ENCODE measurements at places on chromosomes 12 and 14.

DNA sequence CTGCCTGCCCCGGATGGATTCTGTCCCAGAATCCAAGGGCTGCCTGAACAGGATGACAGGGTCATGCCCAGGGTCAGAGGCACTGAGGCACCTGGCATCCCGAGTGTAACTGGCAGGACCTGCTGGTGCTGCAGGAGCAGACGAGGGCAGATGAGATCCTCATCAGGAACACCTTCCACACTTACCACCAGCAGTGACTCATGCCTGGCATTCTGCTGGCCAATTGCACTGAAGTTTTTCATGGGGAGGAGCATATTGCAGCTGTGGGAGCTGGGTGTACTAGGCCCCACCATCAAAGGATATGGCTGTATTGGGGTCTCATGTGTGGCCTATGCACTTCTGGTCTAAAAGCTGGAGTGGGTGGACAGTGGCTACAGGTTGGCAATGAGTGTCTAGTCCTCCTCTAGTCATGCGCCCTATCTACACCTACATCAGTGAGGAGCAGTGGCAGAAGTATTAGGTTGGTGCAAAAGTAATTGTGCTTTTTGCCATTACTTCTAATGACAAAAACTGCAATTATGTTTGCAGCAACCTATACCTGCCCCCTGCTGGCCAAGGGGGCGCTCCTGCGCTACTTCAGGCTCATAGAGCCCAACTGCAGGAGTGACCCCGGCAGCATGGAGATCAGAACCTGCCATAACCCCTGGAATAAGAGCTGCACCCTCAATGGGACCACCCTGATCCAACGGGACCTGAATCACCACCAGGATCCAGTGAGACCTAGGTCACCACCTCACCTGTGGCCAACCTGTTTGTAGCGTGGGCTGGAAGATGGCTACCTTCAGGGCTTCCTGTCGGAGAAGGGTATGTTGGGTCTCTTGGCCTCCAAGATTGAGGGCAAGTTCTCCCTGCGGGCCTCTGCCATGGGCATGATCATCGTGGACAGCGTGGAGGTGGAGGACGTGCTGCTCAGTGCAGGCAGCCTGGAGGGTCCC, 8.0 kb upstream of the C12orf42 start:
- no peak for DNase-seq

- DNase-seq = no peak
Measured at GRCh38 chr12:105171691-105172436, 64.1 kb downstream of the APPL2 start.

DNA sequence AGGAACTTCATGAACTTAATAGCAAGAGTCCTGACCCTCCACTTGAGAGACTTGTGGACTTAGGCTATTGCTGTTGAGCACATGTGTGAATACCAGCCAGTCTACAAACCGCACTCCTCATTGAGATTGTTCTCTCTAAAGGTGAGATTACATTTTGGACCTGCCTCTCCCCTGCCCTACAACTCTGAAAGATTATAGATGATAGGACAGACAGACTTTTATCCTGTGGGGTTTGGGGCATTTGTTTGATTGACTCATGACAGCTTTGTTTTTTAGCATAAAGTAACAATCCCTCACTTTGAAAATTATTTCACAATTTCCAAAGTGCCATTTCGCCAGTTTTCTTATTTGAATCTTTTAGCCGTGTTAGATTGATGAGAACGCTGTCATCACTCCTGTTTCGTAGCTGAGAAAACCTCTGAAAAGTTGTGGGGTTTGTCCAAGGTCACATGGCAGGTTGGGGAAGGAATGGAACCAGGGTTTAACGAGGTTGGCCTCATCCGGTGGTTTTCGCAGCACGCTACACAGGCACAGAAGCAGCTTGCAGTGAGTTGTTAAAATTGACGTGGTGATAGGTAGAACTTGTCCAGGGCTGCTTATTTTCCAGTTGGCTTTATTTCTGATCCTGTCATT, 836 bp downstream of the EVL start:
- no peak for DNase-seq

- DNase-seq = no peak
Measured at GRCh38 chr12:94230357-94230905, 82.1 kb downstream of the PLXNC1 start.

DNA sequence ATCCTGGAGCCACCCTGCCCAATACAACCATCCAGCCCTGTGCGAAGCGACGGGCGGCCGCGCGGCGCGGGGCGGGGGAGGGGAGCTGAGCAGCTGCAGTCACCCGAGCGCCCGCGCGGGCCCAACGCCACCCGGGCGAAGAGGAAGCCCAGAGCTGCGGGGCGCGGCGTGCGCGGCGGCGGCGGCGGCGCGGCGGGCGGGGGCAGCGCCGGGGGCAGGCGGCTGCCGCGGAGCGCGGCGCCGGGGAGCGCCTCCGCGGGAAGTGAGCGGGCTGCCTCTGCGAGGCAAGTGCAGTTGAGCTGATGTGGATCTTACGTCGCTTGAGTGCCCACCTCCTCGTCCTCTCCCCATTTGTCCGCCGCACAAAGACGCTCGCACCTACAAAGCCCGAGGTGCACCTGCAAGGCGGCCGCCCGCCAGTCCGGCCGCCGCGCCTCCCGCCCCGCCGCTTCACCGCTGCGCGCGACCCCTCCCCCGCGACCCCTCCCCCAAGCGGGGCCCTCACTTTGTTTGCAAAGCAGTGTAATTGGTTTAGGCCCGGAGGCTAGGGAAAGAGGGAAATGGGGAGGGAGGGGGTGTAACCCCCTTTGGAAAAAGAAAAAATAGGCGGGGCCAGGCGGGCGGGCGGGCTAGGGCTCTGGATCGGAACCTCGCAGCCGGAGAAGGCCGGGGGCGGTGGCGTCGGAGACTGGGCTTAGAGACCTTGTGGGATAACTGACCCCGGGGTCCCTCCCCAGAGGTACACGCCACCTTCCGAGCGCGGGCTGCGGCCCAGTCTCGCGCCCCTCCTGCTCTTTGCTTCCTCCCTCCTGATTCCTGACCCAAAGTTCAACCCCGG, at the start of the genes FOXA1 and TTC6:
TSS of gene FOXA1 (minus strand) at position 279 of the 838 bp plus-strand sequence. CDS start at position 2, 277 bp downstream.
TSS of gene TTC6 (plus strand) at position 659 of the 838 bp plus-strand sequence. CDS start 26,436 bp downstream, outside the sequence.
- DNase-seq = peak; percentile 86

DNA sequence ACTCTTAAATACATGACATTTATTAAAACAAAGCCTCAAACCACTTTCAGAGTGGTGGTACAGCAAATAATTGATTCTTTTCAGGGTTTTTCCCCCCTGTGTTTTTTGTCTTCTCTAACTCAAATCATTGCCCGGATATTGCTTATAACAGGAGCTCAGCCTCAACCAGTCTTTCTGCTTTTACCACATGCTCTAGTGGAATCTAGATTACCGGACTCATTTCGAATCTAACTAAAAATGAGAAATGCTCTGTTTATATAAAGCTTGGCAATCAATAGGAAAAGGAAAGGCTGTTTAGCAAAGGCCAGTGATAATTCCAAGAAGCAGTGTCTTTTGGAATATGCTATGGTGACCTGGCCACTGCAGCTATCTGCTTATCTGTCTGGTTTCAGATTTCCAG, 161.5 kb downstream of the ETV6 start:
- DNase-seq = no peak

- DNase-seq = no peak
Measured at GRCh38 chr14:85987292-85987691, 457.3 kb downstream of the FLRT2 start.

GRCh38 chr14:55129428-55130195, 560 bp downstream of the LGALS3 start:
- no peak for DNase-seq

DNA sequence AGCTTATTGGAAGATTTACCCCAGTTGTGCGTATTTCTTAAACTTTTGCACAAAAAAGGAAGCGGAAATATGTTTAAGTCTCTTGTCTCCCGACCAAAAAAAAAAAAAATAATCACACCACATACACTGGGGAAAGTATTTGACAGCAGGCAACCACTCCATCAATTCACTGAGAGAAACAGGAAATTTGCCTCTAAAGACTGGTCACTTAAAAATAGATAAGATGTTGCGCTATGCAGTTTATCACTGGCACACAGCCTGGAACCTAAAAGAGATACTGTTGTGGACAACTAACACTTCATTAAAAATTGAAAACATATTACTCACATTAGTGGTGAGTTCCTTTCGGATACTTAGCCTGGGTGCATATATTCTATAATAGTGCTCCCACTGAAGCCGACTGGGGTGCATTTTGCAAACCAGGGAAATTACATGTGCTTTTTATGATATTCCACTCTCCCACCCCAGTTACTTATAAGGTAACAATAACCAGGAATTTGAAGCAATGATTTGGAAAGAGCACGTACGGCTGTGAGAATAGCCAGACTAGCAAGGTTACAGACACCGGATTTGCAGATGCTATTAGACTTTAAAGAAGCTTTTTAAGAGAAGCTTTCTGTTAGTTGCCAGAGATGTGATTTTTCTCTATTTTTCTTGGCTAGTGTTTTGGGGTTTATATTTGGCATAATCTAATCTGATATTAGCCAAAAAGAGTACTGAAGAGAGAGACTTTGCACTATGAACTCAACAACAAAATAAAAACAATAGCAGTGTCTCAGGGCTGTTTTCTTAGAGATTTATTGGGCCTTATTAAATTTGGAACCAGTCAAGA, 311.5 kb downstream of the NOVA1 start:
- DNase-seq = no peak

- no peak for DNase-seq
Measured at GRCh38 chr12:28814246-28814645, 334.8 kb upstream of the FAR2 start.

- DNase-seq = peak; percentile 96
Measured at GRCh38 chr14:23567186-23568020, at the start of gene AP1G2. TSS of gene AP1G2 (minus strand) at chr14:23567791. CDS start at chr14:23567314, 477 bp downstream.

DNA sequence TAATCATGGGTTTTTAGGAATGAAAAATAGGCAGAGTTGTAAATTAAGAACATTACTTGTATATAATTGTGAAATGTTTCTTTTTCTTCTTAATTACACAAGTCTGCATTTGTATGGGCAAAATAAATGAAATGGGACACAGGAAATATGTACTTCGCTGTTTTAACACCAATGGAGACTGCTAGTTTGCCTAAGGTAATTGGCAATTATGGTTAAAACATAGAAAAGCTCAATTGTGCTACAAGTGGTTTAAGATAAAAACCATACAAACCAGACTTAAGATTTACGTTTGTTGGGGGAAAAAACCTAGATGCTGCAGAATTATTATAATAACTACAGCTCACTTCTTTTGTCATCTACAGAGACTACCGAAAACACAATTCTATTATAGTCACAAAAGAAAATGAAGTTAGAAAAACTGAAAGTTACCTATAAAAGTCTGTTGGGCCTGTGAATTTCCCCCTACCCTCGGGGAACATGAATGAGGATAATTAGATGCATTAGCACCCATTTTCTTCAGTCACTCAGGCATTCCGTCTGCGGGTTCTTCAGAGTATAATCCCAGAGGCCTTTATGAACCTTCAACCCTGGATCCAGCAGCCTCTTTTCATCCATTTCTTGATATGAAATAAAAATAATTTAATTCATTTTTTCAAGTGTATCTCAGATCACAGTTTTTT, 37.2 kb downstream of the BTBD7 start:
- no peak for DNase-seq

GRCh38 chr12:57935331-57935730, 6.0 kb upstream of the ATP23 start:
- DNase-seq = no peak

- DNase-seq = no peak
Measured at GRCh38 chr14:70648346-70648745, 6.6 kb downstream of the TTC9 start.

DNA sequence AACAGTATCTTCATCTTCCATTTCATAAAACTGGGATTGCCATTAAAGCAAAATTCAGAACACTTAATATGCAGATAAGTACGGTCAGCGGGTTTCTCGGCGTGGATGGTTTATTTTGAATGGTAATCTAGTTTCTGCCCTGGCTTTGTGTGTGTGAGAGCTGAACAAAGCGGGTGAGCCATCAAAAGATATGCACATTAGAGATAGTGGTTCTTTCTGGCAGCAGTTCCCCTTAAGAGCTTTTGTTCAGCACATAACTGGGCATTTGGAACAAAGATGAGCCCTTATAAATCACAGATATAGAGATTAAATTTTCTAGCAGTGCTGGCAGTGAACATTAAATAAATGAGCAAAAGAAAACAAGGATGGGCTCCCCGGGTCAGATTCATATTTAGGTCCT, 207.5 kb downstream of the CALM1 start:
- no peak for DNase-seq

GRCh38 chr12:96140174-96140573, 54.0 kb upstream of the ELK3 start:
- DNase-seq = no peak

DNA sequence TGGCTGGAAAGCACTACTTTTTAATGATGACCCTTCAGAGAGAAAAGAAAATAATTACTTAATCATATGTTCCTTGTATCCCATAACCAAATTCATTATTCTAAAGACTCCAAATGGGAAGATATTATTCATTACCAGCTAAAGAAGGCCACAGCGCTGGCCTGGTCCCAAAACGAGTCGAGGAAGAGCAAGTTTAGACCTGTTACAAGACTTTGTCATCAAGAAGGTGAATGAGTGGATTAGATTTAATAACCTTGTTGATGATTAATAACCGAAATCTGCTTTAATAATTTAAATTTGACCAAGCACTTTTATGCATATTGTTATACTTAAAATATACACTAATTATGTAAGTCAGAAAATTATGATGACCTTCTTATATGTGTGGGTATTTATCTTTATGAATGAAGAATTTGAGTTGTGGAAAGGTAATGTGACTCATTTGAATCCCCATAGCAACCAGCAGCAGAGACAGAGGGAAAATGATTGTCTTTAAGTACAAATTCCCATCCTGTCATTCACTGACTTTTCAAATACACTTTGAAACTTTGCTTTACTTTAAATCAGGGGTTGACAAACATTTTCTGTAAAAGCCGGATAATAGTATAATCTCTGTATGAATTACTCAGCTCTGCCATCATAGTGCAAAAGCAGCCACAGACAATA, 200.3 kb upstream of the NPAS3 start:
- DNase-seq = no peak

DNA sequence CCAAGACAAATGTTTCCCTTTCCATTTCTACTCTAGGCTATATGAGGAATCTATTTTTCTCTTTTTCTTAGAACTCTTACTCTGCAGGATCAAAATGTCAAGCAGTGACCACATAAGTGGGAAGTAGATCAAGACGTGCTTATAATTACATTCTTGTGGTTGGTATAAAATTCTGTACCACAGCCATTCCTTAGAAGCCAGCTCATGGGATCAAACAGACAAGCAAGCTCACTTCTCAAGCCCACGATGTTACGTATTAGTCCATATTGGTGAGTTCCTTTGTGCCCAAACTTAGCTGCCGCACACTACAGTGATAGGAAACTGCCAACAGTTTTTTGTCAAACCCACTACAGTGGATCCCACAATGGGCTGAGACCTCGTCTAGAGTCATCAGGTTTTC, 53.4 kb downstream of the IFNG start:
- no peak for DNase-seq

GRCh38 chr12:11905534-11905933, 165.2 kb upstream of the BCL2L14 start:
- DNase-seq = no peak
